SK-N-DZ (cell line): ENCODE measurements at places on chromosomes 11 and 22.
A peak's percentile ranks its signal among the peaks of the same experiment; 100 is the strongest.

DNA sequence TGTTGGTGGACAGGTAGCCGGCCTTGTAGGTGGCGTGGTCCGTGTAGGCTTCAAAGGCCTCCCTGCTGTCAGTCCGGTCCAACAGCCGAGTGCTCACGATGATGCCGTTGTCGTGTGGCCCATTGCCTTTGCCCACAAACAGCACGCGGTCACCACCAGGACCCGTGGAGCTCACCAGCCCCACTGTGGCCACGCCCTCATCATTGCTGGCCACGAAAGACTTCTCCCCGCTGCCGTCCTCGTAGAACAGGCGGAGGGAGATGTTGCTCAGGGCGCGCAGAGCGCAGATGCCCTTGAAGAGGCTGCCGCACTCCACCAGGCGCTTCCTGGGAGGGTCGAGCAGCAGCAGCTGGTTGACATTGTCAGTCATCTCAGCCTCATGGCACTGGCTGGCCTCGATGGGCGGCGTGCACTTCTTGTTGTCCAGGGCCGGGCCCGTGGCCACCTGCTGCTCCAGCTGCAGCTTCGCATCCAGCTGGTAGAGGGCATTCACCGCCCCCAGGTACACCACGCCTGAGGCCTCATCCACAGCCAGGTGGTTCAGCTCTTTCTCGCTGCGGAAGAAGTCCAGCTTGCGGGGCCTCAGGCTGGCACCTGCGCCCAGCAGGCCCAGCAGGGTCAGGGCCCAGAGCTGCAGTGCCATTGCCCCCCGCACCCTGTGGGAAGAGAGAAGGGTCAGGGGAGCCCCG is 17.4 kb downstream of the PLXNB2 start:
- DNase-seq, result no peak

GRCh38 chr11:5107285-5107684 is 30.9 kb downstream of the OR52A5 start:
- no peak for DNase-seq

GRCh38 chr22:50432131-50432876 is 42.5 kb downstream of the SBF1 start:
- no peak for DNase-seq

DNA sequence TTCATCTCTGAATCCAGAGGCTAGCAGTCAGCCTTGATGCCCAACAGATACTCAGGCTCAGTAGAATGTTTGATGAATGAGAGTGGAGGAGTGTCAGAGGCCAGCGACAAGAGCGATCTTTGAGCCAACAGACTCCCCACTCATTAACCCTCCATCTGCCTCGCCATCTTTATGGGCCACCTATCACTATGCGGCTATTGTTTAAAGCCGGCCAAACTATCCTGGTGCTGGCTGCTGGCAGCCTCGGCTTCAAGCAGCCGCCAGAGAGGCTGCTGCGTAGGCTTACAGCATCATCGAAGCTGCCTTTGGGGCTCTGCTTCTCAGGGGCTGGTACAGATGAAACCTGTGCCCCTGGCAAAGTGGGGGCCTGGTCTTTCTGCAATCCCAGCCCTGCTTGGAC is 525.6 kb downstream of the INSC start:
- no peak for DNase-seq

- DNase-seq, result peak; percentile 39
Observed at GRCh38 chr11:69152733-69153421, 2.9 kb upstream of the SMIM38 start.

DNA sequence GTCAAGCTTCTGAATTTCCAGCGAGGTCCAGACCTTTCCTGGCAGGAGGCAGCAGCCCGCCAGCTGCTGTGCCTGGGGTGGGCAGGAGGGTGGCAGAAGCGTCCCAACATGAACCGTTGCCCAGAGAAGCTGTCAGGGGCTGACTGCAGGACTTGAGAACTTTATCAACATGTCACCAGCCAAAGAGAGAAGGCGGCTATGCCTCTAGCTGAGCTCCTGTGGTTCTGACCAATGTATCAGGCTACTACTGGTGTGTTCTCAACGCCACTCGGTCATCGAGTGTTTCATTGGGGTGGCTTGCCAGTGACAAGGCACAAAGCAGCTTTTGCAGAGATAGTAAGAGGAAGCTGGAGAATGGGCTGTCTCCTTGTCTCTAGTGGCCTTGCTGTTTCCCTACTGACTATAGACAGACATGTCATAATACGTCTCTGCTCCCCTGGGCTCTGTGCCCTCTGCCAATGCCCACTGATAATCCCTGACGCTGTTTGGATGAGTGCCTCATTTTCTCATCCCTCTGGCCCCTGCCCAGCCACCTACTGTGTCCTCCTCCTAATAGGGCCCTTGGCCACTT is 17.6 kb upstream of the ASCC2 start:
- DNase-seq, result no peak

- DNase-seq, result no peak
Observed at GRCh38 chr11:121063728-121064127, 37.3 kb upstream of the TECTA start.

DNA sequence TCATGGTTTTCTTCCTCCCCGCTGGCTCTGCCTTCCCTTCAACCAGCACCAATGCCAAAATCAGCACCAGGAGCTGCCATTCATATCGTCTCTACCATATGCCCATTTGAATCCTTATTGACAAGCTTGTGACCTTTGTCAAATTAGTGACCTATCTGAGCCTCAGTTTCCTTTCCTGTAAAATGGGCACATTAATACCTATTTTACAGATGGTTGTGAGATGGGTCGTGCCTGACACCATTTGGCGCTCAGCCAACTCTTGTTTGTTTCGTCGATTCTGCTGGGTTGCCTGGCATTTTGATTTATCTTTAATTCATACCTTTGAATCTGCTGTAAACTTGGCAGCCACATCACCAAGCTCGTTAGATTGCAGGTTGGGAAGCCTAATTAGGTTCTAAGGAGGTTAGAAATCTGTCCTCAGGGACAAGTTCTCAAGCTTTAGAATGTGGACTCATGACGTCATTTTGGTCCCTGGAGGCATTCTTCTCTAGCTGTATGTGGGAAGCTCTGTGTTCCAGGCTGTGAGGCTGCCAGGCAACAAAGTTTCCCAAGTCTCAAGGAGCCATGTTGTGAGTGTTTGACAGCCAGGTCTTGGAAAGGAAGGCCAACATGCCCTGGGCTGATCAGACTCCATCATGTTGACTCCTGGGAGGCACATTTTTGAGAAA is 61.0 kb downstream of the RPS6KA4 start:
- DNase-seq, result no peak

- DNase-seq, result no peak
Observed at GRCh38 chr11:36027731-36028130, 83.9 kb downstream of the LDLRAD3 start.

DNA sequence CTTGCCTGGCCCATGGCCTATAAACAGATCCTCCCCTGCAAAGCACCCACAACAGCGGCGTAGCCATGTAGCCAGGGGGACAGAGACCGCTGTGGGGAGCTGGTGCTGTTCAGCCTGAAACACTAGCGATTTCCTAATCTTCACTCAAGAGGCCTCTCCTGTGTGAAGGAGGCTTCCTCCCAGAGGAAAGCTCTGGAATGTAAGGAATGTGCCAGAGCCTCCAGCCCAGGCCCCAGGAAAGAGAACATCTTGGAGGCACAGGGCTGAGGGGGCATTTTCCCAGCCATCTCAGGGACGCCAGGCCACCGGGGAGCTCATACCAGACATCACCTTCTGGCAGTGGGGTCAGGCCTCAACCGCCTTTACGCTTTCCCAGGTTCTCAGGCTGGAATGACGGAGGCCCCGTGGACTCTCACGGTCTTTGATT is 24.0 kb downstream of the MIAT start:
- DNase-seq, result no peak

DNA sequence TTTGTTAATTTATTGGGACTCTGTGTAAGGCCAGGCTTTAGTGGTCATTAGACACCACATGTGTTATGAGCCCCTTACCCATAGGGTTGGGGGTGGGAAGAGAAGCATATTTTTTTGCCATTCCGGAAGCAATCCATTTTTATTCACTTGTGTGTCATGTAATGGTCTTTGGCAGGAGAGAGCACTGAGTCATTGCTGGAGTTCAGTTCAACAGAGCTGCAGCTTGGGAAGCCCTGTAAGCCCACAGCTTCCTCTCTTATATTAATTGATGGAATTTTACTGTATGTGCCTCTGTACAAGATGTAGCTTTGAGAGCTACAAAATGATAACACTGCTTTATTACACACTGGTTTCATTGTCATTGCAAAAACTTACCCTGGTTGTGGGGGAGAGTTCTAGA is 177.3 kb upstream of the SORL1-AS1 start:
- no peak for DNase-seq

GRCh38 chr11:97683733-97684132 is 1293.9 kb downstream of the JRKL start:
- no peak for DNase-seq

GRCh38 chr22:48332438-48333322 is 1495.0 kb downstream of the BRD1 start:
- no peak for DNase-seq

- DNase-seq, result no peak
Observed at GRCh38 chr11:8192896-8193209, 24.0 kb upstream of the RIC3 start.

- no peak for DNase-seq
Observed at GRCh38 chr11:105206633-105207032, 67.1 kb upstream of the CARD18 start.

GRCh38 chr11:119594639-119595249 is 134.3 kb downstream of the NECTIN1 start:
- DNase-seq, result no peak

DNA sequence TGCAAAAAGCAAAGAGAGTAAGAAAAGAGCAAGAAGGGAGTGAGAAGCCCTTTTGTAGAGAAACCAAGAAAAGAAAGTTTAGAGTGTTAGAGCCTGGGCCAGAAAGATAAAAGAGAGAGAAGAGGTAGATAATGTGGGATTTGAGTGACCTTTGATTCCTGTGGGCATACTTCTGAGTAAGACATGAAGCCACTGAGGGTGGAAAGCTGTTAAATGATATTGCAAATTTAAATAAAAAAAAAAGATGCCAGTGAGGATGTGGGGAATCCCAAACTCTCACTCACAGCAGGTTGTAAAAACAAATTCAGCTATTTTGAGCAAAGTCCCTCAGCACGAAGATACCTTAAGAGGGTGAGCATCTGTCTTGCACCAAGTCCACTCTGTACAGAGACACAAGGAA is 59.4 kb upstream of the TOP3B start:
- no peak for DNase-seq

DNA sequence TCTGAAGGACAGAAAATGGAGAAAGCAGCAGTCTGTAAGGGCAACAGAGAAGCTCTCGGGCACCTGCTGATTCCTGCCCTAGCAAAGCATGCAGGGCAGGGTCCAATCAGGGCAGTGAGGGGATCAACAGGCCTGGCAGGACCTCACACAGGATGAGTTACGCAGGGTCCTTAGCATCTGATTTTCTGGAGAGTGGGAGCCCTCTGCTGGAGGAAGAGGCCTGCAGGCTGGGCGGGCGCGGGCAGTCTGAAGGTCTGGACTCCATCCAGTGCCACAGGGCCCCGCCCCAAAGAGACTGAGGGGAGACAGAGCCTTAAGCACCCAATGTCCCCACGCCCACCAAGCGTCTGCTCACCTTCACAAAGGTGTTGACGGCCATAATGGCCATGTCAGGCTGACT is 28.9 kb downstream of the AP1B1 start:
- DNase-seq, result peak; percentile 63

- peak; percentile 41 for DNase-seq
Observed at GRCh38 chr11:123560006-123560405, 94.4 kb downstream of the SCN3B start.

DNA sequence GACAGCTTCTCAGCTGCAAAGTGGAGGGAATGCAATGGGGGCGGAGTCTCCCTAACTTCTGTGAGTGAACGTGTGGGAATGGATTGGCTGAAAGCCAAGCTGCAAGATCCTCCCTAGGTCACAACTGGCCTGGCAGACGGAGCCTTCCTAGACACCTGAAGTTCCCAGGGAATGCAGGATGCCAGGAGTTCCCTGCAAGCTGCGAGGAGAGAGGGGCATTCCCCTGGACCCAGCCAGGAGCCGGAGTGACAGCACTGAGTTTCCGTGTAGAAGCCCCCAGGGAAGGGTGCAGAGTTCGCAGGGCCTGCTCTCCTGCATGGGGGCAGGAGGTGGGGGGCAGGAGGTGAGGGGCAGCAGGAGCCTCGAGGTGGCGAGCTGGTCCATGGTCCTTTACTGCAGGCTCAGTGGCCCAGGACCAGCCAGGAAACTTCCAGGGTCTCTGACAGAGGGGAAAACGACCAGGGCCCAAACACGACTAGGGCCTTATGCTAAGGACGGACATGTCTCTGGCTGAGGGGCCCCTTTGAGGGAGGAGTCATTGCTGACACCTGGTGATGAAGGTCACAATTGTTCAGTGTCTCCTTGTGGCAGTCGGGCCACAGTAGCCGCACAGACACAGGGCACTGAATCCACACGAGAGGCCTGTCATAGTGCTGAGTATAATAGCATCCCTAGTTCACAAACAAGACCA is 141.4 kb downstream of the FBXO7 start:
- no peak for DNase-seq

DNA sequence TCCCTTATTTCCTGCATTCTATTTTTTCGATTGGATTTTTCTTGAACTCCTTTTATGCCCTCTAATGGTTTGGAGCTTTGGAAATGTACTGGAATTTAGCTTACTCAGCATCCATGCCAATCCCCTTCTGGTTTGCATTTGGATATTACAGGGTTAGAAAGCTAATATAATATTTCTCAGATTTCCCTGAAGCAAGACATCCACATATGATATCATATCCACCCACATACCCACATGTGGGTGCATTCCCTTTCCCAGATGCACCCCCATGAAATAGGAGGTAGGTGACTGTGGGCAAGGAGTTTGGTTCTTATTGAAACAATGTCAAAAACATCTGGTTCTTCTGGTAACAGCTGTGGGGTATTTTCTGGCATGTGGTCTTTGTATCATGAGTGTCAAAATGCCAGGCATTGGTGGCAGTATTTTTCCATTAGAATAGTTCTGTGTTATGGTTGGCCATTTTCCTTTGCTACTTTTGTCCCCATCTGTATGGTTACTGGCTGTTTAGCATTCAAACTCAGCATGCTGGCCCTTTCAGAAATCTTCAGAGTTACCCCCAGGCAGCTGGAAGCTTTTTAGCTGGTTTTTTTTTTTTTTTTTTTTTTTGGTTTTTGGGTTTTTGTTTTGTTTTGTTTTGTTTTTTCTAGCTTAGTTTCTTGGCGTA is 32.7 kb upstream of the DDX10 start:
- DNase-seq, result no peak

DNA sequence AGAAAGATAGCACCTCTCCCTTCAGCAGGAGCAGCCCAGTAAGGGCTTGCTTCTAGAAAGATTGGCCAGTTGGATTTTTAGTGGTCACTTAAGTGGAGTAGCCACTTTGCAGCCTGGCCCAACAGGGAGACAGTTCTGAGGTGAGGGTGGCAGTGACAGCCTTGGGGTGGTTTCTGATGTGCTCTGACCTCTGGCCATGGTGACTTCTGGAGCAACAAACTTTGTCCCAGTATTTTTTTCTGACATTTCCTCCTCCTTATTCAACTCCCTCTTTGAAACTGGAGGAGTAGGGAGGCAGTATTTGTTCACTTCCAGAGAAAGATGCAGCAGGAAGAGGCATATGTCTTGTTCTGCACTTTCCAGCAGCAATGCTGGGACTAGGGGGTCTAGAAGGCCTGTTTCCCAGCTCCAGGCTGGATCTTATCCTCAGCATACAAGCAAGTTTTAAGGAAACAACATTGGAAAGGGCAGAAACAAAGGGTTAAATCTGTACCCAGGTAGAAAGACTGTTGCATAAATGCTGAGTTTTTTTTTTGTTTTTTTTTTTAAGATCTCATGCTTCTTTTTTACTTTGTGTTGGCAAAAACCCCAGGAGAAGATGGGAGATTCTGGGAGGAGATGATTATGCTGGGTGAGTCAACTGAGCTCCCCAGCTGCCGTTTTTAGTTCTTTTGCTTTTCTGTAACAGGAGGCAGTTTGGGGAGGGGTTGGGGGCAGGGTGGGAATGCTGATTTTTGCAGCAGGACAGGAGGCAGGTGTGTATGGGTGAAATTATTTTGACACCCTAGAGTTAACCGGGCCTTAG is 37.2 kb downstream of the RCOR2 start:
- DNase-seq, result no peak
